Hematopoietic multipotent progenitor cell treated with erythropoietin and hydrocortisone succinate and interleukin-3 and kit ligand, for 17 days (in vitro differentiated cells): ENCODE measurements at places on chromosomes 1 and 21.

GRCh38 chr1:60425528-60425927 is 352.0 kb upstream of the C1orf87 start:
- DNase-seq = no peak

DNA sequence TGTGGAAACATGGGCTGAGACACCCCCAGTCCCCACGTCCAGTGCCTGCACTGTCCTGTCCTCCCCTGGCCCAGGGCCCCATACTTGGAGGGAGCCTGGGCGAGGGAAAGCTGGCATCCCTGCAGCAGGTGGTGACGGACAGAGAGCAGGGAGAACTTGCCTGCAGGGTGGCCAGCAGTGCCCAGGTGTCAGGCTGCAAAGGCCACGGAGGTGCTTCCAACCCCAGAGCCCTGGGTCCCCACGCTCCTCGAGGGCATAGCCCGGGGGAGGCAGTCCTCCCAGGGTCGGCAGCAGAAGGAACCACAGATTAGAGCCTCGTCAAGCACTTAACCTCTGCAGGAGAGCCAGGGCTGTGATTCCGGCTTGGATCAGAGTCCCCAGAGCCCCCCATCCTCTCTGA is 77.5 kb downstream of the ARHGEF16 start:
- DNase-seq = no peak

DNA sequence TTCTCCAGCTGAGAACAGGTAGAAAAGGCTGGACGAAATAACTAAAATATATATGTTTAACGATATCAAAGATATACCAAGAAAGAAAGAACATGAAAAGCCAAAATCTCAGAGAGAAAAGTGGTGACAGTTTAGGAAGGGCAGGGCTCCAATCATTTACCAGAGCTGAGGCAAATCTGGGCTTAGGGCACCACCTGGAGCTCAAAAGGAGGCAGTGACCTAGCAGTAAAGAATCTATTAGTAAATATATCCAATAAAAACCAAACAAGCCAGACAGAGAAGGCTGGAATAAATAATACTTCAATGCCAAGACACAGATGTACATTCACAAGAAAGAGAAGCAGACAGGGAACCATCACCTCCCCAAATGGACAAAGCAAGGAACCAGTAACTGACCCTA is 43.5 kb downstream of the CHIA start:
- DNase-seq = peak; percentile 31

DNA sequence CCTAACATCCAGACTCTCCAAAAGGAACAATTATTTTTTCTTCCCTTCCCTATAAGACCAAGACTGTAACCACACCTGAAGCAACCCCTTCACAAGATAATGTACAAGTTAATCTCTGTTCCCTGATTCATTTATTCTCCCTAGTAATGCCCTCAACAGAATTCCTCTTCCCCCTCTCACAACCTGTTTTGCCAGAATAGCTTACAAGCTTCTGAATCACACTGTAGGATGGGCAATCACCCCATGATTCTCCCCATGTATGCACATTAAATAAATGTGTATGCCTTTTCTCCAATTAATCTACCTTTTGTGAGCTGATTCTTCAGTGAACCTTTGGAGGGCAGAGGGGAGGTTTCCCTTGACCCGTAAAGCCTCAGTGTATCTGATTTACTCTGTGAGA is 20.9 kb upstream of the RNF11 start:
- DNase-seq = no peak

DNA sequence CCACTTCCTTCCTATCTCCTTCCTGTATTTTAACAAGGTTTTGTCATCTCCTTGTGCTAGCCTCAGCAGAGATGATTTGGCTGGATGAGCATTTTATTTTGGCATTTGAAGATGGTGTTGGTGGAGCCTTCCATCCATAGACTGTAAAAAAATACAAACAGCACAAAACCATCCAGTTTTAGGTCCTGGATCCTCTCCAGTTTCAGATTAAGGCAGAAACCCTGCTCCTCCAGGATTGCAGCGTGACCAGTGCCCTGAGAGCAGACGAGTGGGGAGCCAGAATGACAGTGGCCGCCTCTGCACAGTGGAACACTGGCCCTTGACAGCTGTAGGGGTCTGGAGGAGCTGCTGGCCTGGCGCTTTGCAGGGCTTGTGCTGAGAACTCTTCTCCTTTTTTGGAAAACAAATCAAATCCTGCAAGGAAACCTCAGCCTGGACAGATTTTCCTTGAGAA is 72.2 kb upstream of the GADD45A start:
- DNase-seq = no peak

DNA sequence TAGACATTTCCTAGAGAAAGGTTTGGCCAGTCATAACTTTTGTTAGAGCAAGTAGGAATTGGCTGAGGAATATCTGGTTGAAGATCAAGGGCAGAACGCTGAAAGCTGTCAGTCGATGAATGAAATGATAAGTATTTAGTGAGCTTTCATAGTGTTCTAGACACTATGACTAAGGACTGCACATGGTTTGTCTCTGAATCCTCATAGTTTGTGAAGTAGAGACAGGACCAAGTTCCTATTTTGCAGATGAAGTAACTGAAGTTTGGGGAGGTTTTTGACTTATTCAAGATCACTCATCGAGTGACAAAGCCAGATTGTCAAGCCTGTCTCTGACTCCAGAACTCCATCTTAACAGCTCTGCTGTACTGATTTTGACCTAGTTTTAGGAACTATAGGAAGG is 4.7 kb downstream of the ELOA start:
- no peak for DNase-seq
